ENCODE measurements at places on chromosomes 3 and 15. TPM values are rescaled to one million over a fixed set of nuclear protein-coding genes. Genes with fewer than 3 reads are reported as not detected.

The TOPAZ1 gene
- not detected for total RNA-seq

The HRH1 gene
- total RNA-seq: 3.6 TPM

The CAND2 gene
- 2.2 TPM for total RNA-seq

The ACAN gene
- total RNA-seq: not detected

The GLDN gene
- total RNA-seq: 51.7 TPM

The KIF15 gene
- 0.44 TPM for total RNA-seq

The ZIC1 gene
- not detected for total RNA-seq

The ADAMTS7 gene
- total RNA-seq: 6.5 TPM

The REC114 gene
- not detected for total RNA-seq

The MEX3B gene
- 0.94 TPM for total RNA-seq

The FILIP1L gene
- total RNA-seq: 64.0 TPM

The GPR87 gene
- total RNA-seq: not detected

The DPPA2 gene
- total RNA-seq: not detected

The BLM gene
- total RNA-seq: 2.8 TPM

The FBLN2 gene
- 568 TPM for total RNA-seq

The ADAMTS9 gene
- total RNA-seq: 203 TPM

The GNAT1 gene
- total RNA-seq: not detected

The CDHR4 gene
- not detected for total RNA-seq

The ZCWPW2 gene
- not detected for total RNA-seq

The SLC38A3 gene
- total RNA-seq: not detected

- no peak for DNase-seq
Observed at GRCh38 chr3:177652556-177653291, 455.4 kb upstream of the TBL1XR1 start.

- DNase-seq: no peak
Observed at GRCh38 chr3:37779289-37780152, 82.2 kb upstream of the CTDSPL start.

- DNase-seq: no peak
Observed at GRCh38 chr15:25811481-25811906, 51.6 kb downstream of the ATP10A start.

- DNase-seq: no peak
Observed at GRCh38 chr3:188486952-188487351, 333.0 kb downstream of the LPP start.

GRCh38 chr3:188522115-188522514, 368.2 kb downstream of the LPP start:
- DNase-seq: no peak

GRCh38 chr15:61687124-61687523, 373.1 kb downstream of the VPS13C start:
- DNase-seq: no peak

DNA sequence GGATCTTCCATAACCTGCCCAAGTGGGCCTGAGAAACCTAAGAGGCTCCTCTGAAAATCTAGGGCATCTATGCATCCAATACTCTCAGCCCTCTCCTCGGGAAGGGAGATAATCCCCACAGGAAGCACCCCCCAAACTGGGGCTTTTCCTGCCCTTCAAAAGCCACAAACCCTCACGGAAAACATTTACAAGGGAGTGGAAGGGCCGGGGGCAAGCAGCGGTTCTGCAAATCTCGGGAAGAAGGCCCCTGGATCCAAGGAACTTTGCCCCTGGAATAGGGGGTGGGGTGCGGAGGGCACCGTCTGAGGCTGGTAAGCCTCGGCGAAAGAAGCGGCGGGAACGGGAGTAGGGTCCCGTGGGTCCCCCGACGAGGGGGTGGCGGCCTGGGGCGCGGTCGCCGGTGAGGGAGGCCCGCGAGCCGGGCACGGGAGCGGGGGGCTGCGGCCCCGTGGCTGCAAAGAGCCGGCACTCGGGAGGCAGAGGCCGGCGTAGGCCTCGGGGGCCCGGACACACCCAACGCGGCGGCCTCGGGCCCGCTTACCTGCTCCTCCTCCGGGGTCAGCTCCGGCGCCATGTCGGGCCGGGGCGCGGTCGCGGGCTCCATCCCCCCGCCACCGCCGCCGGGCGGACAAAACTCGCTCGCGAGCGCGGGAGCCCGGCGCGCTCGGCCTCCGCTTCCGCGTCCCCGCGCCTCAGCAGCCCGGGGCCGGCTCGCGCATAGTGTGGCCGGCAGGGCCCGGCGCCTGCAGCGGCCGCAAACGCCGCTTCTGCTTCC, 755 bp downstream of the PTPN9 start:
- DNase-seq: no peak

- DNase-seq: no peak
Observed at GRCh38 chr15:77571181-77571580, 61.5 kb downstream of the LINGO1 start.

DNA sequence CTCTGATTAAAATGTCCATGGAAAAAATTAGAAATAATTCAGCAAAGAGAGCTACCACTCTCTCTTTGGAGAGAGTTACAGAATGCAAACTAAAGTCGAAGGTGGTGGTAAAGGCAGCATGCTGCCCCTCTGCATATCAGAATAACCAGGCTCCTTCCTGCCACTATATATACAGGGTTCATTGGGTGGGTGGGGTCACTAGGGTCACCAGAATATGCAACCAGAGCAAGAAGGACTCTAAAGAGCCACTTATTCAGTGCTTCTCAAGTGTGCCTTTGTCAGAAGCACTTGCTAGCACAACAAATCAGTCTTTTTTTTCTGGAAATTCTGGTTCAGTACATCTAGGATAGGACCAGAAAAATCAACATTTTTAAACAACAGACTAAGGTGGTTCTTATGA, 70.0 kb downstream of the MTHFS start:
- no peak for DNase-seq

GRCh38 chr3:112638327-112639020, 2.5 kb downstream of the CCDC80 start:
- DNase-seq: no peak

GRCh38 chr3:67460841-67461510, 193.4 kb downstream of the SUCLG2 start:
- no peak for DNase-seq

GRCh38 chr3:166575161-166575560, 737.9 kb upstream of the BCHE start:
- DNase-seq: no peak

- DNase-seq: no peak
Observed at GRCh38 chr3:187957165-187957581, 196.8 kb upstream of the LPP start.

- no peak for DNase-seq
Observed at GRCh38 chr3:176160997-176161396, 1036.3 kb downstream of the TBL1XR1 start.

- DNase-seq: no peak
Observed at GRCh38 chr3:168248383-168249204, 152.9 kb upstream of the GOLIM4 start.

GRCh38 chr3:182308328-182308727, 485.0 kb upstream of the ATP11B start:
- DNase-seq: no peak

DNA sequence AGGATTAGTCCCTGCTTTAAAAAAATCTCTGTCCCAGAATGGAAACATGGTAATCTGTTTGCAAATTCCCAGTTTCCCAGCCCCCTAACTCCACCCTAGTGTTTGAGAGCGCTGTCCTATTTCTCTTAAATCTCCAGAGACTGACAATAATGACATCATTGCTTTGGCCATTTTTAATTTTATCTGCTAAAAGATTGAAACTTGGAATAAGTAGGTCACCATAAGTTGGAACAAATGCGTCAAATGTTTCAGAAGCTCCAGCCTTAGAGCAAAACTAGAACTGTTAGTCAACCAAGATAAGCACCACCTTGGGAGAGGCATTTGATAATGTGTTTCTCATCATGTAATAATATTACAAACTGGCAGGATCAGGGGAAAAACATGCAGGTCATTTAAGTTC, 25.7 kb upstream of the MB21D2 start:
- DNase-seq: no peak

DNA sequence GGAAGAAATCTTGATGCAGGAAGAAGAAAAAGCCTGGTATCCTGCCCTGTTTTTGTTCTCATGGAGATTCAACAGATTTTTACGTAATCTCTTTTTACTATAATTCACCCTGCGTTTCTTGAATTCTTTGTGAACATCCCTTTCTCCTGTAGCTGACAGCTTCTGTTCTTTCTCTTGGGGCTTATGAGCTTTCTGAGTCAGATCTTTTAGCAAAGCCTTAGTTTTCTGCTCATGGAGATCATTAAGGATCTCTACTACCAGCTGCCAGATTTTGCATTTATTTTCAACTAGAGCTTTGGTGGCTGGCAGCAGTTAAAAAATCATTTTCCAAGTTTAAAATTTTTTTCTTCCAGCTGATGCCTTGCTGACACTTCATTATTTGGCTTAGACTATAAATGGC, 51.6 kb downstream of the MOBP start:
- no peak for DNase-seq

DNA sequence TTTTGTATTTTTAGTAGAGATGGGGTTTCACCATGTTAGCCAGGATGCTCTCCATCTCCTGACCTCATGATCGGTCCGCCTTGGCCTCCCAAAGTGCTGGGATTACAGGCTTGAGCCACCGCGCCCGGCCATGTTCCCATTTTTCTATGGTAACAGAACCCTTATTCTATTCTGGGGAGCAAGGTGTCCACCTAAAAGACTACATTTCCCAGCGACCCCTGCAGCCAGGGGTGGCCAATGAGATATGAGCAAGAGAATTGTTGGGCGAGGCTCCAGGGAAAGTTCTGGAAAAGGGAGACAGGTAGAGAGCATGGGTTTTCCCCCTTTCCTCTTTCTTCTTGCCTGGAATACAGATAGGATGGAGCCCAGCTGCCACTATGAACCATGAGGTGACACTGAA, 96.9 kb downstream of the LINGO1 start:
- no peak for DNase-seq

DNA sequence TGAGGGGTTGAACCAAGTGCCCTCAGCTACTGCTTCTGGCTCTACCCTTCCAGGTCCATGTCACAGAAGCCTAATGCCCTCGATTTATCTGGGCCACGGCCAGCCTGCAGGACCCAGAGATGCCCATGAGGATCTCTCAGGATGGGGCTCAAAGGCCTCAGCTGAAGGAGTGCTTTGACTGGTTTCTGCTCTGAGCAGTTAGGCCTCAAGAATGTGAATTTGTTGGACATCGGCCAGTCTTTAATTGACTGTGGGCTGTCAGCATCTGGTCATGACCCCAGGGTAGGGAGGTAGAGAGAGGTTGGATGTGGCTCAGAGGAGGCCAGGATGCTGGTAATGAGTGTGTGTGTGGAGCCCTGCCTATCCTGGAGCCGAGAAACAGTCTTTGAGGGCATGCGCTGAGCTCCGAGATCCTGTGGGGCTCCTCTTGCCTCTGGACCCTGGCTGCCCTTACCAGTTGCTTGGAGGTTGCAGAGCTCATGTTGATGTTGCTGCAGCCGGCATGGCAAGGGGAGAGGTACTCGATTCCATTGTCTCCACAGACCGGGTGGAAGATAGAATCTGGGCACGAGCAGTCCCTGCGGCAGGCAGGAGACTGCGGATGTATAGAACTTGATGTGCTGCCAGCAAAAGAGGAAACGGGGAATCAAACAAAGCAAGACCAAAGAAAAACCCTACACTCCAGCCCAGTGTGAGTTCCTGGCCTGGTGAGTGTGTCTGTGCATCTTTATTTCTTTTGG, 49.1 kb upstream of the RAB6B start:
- DNase-seq: no peak

GRCh38 chr3:49025005-49025792, 3.3 kb downstream of the NDUFAF3 start:
- no peak for DNase-seq

- DNase-seq: peak; percentile 39
Observed at GRCh38 chr3:18424729-18425640, at the start of gene SATB1. TSS of gene SATB1 (minus strand) at chr3:18425339. CDS start at chr3:18420967, 4,372 bp downstream.

GRCh38 chr3:28924744-28925360, 356.0 kb upstream of the RBMS3 start:
- no peak for DNase-seq

DNA sequence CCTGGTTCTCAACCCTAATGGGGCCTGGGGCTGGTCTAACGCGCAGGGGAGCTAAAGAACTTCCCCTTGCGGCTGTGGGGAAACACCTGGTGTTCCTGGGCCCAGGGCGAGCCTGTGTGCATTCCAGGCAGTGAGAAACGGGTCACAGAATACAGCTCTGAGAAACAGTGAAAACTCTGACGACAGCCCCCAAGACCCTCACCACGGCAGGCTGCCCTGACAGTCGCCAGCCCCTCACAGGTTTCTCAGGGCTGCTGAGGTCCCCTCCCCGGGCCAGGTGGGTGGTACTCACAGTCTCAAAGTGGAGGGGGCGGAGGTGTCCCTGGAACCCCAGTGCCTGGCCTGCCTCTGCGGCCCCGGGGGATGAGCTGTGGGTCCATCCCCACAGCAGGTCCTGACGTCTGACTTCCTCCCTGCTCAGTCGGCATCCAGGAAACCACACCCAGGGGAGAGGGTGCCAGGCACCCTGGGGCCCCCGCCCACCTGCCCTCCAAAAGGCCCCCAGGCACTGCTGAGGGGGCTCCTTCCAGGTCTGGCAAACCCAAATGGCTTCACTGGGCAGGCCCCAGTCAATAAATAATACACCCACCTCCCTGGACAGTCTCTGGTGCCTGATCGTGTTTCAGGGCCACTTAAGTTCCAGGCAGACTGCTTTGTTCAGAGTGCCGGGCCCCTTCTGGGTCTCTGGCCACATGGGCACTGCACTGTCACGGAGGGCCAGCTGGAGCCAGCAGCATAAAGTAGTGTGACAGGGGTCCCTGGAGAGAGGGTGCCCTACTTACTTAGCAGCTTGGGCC, 57.7 kb downstream of the IQSEC1 start:
- DNase-seq: no peak

DNA sequence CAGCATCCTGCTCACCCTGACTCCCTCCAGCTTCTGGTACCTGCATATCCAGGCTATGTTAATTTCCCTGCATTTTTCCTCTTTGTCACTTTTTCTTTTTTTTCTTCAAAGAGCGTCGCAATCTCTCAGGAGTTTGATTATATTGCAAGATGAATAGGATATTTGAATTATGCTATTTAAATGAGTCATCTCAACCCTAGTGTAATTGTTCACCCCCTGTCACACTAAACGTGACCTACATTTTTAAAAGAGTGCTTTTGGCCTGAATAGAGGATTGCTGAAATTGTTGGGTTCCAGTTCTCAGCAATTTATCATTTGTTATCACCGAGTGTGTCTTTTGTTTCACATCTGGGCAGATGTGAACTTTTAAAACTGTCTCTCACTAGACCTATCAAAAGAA, 294.7 kb downstream of the SOX2 start:
- DNase-seq: no peak

DNA sequence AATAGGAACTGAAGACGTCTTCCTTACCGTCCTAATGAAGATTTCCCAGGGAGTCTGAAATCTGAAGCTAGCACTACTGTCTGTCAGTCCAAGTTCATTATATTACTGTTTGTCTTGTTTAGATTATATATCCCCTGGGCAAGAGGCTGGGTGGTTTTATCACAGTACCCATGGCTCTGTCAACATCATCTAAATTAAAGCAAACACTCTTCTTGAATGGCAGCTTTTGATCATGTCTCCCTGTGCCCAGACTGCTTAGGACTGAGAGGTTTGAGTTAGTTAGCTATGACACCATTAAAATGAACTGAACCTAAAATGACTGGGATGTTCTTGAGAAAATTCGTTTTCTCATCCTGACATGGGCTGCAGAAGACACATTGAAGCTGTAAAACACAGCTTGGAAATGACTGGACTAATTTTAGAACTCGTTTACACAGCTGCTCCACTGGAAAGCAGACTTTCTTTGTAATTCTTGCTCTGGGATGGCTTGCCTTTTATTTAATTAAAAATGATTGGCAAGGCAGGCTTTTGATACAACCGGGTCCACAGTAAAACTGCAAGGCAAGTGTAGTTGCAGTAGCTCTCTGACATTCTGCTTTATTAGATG, 243.5 kb downstream of the MFSD1 start:
- DNase-seq: no peak

All from omental fat pad (tissue), 4 donors.